ENCODE measurements at places on chromosomes 7 and 10.
A peak's percentile ranks its signal among the peaks of the same experiment; 100 is the strongest.

DNA sequence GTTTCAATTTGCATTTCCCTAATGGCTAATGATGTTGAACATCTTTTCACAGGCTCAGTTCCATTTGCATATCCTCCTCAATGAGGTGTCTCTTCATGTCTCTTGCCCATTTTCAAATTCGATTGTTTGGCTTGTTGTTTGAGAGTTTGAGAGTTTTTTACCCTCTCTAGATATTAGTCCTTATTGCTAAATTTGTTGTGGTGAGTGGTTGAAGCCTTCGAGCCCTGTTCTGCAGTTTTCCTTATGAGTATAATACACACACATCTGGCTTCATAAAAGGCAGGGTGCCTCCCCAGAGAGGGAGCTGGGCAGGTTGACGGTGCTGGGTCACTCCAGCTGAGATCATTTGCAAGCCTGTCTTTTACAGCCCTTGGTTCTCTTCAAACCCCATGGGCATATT is 65.1 kb downstream of the RGS10 start:
- no peak for DNase-seq

GRCh38 chr10:30493609-30494530 is 59.9 kb downstream of the MAP3K8 start:
- DNase-seq, result no peak

- DNase-seq, result no peak
Measured at GRCh38 chr7:67923286-67923685, 926.7 kb downstream of the TYW1 start.

GRCh38 chr10:26169466-26169865 is 47.1 kb upstream of the GAD2 start:
- no peak for DNase-seq

DNA sequence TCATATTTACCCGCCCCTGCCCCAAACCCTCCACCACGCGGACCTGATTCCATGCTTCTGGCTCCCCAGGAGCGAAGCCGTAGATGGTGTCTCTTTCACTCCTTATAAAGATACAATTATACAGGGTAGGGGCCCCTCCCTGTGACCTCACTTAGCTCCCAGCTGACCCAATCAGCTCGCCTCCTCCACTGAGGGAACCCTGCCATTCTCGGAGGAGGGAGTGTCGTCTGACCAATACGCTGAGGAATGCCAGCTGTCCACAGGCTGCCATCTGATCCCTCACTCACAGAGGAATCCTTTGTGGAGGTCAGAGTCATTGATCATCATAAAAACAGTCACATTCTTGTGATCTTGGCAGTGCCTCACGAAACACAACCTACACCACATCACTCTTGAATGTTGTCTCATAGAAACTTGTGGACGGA is 67.5 kb upstream of the INSIG1 start:
- DNase-seq, result peak; percentile 96

GRCh38 chr10:70253878-70254765 is 20.9 kb upstream of the PPA1 start:
- DNase-seq, result no peak

- DNase-seq, result no peak
Measured at GRCh38 chr10:125629758-125630376, 53.1 kb downstream of the TEX36 start.

DNA sequence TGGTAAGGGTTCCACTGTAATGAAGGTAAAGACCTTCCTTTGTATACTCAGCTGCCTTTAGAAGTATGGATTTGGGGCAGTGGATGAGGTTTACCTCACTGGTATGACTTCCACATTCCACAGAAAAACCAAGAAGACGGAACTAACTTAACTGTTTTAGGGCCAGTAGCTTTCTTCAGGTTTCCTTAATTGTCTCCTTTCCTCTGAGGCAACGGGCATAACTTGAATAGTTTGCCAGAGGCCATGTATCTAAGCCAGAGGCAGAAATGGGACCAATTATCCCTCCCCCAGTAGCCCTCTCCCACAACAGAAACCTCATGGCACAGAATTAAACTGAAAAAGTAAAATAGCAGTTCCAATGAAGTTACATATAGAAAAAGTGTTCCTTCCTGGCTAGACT is 281.7 kb downstream of the PHTF2 start:
- no peak for DNase-seq

DNA sequence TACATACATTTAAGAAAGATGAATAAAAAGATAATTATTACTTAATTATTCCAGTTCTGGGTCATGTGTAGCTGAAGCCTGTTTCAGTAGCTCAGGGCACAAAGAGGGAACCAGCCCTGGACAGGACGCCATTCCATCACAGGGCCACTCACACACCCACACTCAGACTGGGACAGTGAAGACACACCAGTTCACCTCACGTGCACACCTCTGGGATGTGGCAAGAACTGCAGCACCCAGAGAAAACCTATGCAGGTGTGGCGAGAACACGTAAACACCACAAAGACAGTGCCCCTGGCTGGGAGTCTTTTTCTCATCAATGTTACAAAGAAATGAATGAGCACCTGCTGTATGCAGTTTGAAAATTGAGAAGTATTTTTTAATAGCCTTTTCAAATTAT is 1.6 kb upstream of the IDI1 start:
- no peak for DNase-seq

DNA sequence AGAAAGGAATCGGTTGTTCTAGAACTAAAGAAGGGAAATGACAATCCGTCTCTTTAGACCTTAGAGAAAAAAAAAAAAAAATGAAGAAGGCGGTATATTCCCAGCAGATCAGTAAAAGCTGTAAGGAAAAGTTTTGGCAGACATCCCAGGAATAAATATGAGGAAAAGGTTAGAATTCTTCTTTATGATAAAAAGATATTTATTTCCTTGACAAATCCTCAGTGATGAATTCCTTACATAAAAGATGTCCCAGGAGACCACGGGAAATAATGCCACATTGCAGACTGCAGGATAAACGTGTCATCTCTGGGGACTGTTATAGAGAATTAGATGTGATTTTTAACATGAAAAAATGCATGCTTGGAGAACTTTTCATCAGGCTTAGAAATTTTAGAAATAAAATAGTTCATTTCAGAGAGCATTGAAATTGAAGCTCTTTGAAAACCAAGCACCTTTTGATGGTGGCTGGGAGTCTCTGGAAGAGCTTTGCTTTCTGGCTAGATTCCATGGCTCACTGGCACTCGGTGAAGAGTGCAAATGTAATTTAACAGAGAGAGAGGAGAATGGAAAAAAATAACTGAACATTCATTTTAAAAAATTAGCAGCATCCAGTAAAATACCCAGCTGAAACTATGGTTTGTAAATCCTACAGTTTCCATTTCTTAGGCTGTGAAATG is 98.2 kb downstream of the PRPF18 start:
- no peak for DNase-seq

DNA sequence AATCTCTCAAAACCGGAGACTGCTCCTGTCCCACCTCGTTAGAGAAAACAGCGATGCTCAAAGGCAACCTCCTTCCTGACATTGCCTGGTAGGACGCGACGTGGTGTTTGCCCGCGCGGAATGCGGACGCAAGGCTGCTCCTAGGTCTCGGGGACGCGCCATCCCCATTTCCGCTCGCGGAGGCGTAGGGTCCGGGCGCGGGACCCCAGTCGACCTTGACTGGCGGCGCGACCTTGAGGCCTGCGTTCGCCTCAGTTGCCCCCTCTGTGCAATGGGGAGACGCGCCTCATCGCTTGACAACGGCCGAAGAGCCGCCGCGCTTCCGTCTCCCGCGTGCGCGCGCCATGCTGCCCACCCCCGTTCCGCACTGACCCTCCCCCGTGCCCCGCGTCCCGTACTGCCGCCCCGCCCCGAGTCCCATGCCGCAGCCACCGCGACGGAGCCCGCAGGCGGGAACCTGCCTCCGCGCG is 412 bp upstream of the PPIA start:
- no peak for DNase-seq

GRCh38 chr7:138797715-138798320 is at the start of the genes ATP6V0A4 and TMEM213:
Gene ATP6V0A4, minus strand, starts transcription at chr7:138798196. Its CDS starts 26,949 bp downstream, at chr7:138771247.
Gene TMEM213, plus strand, starts transcription at chr7:138797994. Its CDS starts 111 bp downstream, at chr7:138798105.
- DNase-seq, result no peak

GRCh38 chr7:92781117-92781720 is 55.2 kb downstream of the CDK6 start:
- DNase-seq, result no peak

DNA sequence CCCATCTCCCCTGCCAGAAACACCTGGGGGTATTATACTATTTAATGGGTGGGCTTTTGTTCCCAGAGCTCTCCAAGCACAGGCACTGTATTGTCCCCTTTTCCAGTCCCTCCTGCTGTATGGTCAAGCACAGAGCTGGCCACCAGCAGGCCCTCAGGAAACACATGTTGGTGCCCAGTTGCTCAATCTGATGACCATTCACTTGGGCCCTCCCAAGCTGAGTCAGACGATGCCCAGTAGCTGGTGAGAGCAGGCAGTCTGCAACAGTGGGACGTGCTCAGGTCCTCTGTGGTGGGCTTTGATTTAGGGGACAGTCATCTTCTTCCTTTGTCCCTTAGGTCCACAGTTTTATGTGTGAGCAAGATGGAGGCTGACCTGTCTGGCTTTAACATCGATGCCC is 11.8 kb downstream of the SFXN2 start:
- no peak for DNase-seq

DNA sequence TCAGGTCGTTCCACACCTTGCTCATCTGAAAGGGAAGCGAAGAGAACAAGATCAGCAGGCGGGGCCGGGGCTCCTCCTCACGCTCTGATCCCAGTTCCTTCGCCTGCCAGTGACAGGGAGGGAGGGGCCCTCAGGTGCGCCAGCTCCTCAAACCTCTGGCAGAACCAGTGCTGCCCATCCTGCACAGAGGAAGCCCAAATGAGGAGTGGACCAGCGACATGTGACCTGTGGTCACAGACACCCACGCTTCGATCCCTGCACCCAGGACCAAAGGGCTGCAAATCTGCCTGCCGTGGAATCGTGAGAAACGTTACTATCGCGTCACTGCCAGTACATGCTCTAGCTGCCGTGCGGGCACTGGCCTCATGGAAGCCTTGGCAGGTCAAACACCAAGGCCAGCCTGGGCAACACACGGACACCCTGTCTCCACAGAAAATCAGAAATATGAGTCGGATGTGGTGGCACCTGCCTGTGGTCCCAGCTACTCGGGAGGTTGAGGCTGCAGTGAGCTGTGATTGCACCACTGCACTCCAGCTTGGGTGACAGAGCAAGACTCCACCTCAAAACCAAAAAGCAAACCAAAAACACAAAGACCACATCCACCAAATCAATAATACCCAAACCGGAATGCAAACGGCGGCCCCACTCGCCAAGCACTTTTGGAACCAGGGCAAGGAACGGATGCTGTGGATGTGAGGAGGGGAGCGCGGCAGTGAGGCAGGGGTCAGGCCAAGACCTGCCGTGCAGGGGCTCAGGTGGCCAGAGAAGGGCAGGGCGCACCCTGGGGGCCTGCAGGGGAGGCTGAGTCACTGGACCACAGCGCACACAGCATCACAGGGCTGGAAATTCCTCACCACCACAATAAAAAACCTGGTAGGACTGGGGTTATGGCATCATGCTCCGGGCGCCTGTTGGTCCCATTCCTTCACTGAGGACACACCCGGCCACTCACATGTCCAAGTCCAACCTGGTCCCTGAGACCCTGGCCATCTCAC is 13.4 kb downstream of the NUDT1 start:
- DNase-seq, result no peak

DNA sequence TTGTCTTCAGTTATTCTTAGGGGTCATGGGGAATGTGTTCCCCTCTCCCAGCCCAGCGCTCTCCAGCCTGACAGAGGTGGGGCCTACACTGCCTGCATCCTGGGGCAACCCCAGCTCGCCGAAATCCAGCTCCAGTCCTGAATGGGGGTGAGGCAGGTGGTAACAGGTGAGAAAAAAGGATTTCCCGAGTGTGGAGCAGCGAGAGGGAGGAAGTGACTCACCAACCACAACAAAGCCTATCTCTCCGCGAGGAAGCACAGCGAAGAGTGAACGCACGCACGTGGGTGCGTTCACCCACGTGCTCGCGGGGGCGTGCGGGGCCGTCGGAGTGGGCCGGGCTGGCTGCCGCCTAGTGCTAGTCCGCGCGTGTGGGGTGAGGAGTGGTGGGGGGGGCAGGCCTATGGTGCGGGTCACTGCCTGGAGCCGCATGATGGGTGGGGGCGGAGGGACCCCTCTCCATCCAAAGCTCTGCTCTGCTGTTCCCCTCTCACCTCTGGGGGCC is 855 bp upstream of the PALD1 start:
- DNase-seq, result no peak

GRCh38 chr7:23161482-23161881 is 20.4 kb upstream of the NUP42 start:
- DNase-seq, result no peak

- no peak for DNase-seq
Measured at GRCh38 chr10:64750672-64751071, 1229.5 kb downstream of the REEP3 start.

GRCh38 chr7:34916267-34916666 is 121.0 kb downstream of the DPY19L1 start:
- no peak for DNase-seq

DNA sequence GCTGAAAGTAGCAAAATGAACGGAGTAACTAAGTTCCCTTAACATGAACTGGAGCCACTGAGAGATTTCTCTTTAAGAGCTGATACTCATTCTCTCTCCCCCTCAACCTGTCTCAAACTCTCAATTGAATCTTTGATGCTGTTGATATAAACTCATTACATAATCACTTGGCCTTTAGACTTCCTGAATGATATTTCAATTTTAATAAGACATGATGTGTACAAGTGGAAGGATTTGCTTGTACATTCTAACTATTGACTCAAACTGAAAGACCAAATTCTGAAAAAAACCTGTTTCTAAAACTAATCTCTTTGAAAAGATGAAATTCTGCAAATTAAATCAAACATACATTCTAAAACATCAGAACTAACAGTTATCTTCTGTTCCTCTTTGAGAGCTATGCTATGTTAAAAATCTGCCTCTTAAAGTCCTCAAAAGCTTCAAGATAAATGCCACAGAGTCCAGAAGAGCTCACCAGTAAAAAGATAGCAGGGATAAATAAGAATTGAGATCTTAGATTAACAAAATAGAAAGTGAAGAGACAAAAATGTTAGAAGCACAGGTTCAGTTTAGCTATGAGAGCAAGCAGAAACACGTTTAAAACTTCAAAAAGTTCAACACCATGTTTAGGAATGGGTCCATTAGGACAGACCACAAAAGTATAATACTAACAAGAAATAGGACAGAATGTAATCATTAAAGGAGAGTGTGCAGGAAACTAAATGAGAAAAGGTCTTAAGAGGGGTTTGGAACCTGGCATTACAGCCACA is 46.1 kb downstream of the TNPO3 start:
- DNase-seq, result no peak

DNA sequence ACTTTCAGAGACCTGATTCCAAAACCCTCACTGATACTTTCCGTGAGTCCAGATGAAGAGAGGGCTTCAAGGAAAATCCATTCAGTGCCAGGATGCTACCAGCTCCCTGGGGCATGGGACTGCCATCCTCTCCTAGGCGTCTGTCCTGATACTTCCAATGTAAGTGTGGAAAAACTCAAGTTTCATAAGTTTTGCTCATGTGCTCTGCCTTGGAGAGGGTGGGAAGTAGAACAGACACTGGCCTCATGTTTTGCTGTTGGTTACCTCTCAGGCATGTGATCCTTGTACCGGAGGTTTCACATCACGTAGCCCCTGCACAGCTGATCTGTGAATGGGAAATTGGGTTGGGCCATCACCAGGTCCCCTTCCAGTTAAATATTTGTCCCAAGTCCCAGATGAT is 517.1 kb downstream of the RPS24 start:
- DNase-seq, result no peak
